ENCODE measurements at places on chromosomes 5 and 9.

GRCh38 chr5:73445665-73446630 is 2.6 kb downstream of the FOXD1 start:
- DNase-seq = no peak

DNA sequence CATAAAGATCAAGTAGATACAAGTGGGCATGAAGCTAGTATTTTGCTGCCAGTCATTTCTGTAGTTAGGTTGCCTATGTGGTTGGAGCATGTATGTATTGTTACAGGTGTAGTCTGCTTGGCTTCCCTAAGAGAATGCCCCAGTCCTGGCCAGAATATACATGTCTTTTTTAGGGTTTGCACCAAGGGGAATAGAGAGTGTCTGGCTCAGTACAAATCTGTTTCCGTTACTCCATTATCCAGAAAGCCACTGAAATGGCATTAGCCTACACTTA is 23.2 kb downstream of the TGFBR1 start:
- no peak for DNase-seq

DNA sequence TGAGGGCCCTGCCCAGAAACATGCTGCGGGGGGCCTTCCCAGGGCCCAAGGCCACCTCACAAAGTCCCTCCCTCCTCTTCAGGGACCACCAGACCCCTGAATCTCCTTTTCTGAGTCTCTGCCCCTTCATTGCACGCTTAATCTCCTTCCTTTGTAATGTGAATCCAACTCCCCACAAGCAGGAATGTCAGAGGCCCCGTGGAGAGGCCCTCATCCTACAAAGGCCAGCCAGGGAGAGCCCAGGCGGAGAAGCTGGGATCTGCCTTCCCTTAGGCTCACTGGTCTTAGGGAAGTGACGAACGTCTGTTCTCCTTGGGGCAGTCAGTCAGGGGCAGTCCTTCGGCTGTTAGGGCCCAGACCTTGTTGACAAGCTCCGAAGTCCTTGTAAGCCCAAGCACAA is 2.3 kb downstream of the SMIM33 start:
- peak; percentile 38 for DNase-seq

DNA sequence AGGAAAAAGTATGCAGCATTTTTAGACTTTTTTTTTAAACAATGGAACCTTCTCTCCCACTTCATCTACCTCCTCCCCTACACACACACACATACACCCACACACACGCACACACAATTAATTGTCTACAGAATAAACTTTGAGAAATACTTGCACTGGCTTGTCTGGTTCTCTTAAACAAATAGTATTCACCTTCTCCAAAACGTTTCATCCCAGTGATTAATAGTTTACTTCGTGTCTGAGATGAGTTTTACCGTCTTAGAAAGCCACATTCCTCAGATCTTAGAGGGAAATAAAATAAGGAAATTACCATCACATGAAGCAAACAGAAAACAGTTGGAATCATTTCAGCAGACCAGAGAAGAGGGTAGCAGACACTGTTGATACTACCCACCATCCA is 570.6 kb upstream of the CLINT1 start:
- no peak for DNase-seq
